Left ventricle myocardium inferior (tissue), 1 donor: ENCODE measurements at places on chromosomes 6 and 20. TPM values are rescaled to one million over a fixed set of nuclear protein-coding genes. Genes with fewer than 3 reads are reported as not detected.

Gene MOCS1
- 28.6 TPM for total RNA-seq

Gene TRAM2
- 11.0 TPM for total RNA-seq

Gene PTCRA
- total RNA-seq: not detected

Gene OXT
- not detected for total RNA-seq

DNA sequence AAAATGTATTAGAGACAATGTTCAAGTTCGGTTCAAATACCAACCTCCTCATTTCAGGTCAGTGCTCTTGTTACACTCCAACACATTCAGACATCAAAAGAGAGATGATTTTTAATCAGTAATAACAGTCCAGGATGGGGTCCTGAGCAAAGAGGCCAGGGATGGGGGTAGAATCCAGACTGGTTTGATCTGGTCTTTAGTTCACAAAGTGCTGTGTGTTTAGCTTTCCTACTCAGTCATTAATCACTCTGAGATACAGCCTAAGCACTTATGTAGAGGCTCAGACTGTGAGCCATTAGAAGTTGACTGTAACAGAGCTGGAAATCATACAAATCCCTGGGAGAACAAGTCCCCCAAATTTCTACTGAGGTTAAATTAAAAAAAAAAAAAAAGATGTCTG lies 241.6 kb downstream of the PTPRK start:
- H3K4me3 ChIP-seq: no peak overlapping the region
- no peaks in the 10 kb centered on the region for H3K27me3 ChIP-seq

DNA sequence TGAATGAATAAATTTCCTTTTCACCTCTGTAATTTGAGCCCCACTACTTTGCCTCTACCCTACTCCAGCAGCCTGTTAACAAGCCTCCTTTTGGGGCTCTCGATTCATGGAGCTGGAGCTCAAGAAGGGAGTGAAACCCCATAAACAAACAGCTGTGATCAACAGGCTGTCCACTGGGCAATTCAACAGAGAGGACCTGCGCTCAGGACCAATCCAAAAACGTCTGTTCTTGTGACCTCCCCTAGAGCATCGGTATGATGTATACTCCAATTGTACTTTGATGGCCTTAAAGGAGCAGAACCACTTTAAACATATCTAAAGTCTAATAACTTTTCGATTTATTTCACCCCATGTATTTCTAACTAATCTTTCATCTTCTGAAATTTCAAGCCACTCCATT lies 37.4 kb downstream of the HIVEP2 start:
- H3K27ac ChIP-seq: no peak overlapping the region
- no peak for DNase-seq
- no peaks in the 10 kb centered on the region for H3K36me3 ChIP-seq
- H3K4me3 ChIP-seq: no peak overlapping the region

GRCh38 chr6:111265842-111266241 lies 178.5 kb downstream of the SLC16A10 start:
- H3K36me3 ChIP-seq: peaks cover 59% of the 10 kb centered on the region
- H3K4me1 ChIP-seq: peaks cover 23% of the 10 kb centered on the region
- H3K4me3 ChIP-seq: no peak overlapping the region
- DNase-seq: no peak

GRCh38 chr20:59725476-59726280 lies 121.3 kb downstream of the PHACTR3 start:
- H3K4me1 ChIP-seq: no peaks in the 10 kb centered on the region
- H3K27me3 ChIP-seq: peaks cover 32% of the 10 kb centered on the region
- no peak overlapping the region for H3K4me3 ChIP-seq
- no peak for DNase-seq

- no peak overlapping the region for H3K27ac ChIP-seq
- H3K36me3 ChIP-seq: no peaks in the 10 kb centered on the region
- DNase-seq: no peak
- H3K4me1 ChIP-seq: peaks cover 13% of the 10 kb centered on the region
- H3K27me3 ChIP-seq: peaks cover 6% of the 10 kb centered on the region
- no peak overlapping the region for H3K4me3 ChIP-seq
These were observed 6.3 kb upstream of the SIRPA start for GRCh38 chr20:1888796-1889463.

DNA sequence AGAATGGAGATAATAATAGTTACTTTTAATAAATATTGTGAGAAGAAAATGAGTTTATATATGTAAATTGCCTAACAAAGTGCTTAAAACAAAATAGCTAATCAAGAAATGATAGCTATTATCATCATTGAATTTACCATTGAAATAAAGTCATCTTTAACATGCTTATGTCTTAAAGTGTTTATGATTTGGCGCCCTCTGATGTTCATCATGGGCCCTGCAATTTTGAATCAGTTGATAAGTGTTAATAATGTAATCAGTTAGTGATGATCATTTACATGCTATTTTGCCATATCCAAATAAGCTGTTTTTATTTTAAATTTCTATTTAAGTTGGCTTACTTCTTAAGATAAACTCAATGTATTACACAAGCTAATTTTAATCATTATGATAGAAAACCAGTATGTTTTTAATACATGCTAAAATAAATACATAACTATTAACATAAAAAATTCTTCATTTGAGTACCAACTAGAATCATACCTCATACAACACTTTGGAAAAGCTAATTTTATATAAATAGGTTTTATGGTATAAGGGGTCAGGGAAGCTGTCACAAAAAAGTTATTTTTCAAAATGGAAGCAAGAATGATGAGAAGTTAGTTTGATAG lies 39.2 kb upstream of the TPD52L1 start:
- H3K4me1 ChIP-seq: no peaks in the 10 kb centered on the region
- no peaks in the 10 kb centered on the region for H3K27me3 ChIP-seq
- no peak overlapping the region for H3K4me3 ChIP-seq
- no peak overlapping the region for H3K27ac ChIP-seq
- no peaks in the 10 kb centered on the region for H3K36me3 ChIP-seq

DNA sequence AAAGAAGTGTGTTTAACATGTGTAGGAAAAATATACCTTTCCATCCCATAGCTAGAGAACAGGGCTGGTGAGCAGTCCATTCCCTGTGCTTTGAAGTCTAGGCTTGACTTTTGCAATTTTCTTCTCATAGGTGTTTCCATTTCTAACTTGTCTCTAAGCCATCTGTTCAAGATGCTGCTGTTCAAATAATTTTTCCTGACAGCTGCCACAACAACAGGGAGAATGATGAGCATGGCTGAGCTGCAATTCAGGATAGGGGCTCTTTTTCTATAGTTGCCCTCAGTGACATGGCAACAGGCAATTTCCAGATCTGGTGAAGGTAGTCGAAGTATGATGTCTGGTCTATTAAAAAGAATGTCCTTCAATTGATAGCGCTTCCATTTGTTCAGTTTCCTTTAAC lies 103.0 kb upstream of the HS3ST5 start:
- H3K4me1 ChIP-seq: no peaks in the 10 kb centered on the region
- no peaks in the 10 kb centered on the region for H3K27me3 ChIP-seq
- DNase-seq: no peak
- no peak overlapping the region for H3K4me3 ChIP-seq
- no peaks in the 10 kb centered on the region for H3K36me3 ChIP-seq
- H3K27ac ChIP-seq: no peak overlapping the region

DNA sequence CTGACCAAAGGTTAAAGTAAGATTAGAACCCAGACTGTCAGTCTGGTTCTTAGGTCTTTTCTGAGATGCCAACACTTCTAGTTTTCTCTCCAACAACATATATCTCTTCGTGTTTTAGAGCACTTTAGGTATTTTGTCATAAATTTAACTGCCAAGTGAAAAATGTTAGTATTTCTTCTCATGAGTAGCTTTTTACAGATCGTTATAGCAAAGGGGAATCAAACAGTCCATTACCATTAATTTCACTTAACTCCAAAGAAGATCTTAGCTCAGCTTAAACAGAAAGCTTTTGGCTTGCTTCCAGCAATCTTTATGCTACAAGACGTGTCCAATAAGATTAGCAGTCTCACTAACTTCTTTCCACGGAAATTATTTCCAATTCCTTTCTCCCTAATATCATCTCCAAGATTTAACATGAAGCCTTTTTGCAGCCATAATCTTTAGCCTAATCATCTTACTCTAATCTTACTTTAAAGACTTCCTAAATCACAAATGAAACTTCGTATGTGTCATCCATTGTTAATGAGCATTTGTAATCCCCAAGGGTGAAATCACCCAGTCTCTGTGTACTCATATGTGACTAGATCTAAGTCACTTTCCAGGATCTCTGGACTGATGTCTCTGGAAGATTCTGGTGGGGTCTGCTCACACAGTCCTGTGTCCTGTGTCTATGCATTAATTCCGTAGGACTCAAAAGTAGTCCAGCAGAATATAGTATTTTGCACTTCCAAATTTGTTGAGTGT lies 38.7 kb downstream of the MOXD1 start:
- no peaks in the 10 kb centered on the region for H3K4me1 ChIP-seq
- H3K4me3 ChIP-seq: no peak overlapping the region
- no peak overlapping the region for H3K27ac ChIP-seq
- no peaks in the 10 kb centered on the region for H3K27me3 ChIP-seq

- no peaks in the 10 kb centered on the region for H3K36me3 ChIP-seq
- H3K27me3 ChIP-seq: no peaks in the 10 kb centered on the region
- no peak overlapping the region for H3K4me3 ChIP-seq
- peaks cover 23% of the 10 kb centered on the region for H3K4me1 ChIP-seq
These were observed 37.2 kb upstream of the PTPN1 start for GRCh38 chr20:50472693-50473664.

DNA sequence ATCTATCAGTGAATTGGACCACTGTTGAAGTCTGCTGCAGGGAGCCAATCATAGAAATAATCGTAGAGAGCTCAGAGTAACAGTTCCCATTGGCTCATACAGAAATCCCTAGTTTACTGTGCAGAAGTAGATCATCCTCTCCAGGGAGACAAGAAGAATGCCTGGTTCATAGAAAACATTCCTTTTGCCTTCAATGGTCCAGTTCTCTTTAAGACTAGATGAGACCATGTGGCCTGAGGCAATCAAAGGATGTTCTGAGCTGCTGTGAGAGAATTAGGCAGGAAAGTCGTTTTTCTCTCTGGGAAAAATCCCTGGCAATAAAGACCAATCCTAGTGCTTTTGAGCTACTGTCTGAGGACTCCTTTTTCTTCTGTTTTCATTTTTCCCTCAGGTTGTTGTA lies 208.4 kb downstream of the CENPW start:
- no peaks in the 10 kb centered on the region for H3K27me3 ChIP-seq
- no peak overlapping the region for H3K27ac ChIP-seq
- no peak overlapping the region for H3K4me3 ChIP-seq
- no peaks in the 10 kb centered on the region for H3K36me3 ChIP-seq
